ENCODE measurements at places on chromosomes 4 and X.

- no peak for DNase-seq
These were observed 113.0 kb downstream of the DHRSX start for GRCh38 chrX:2387614-2388239.

- DNase-seq = no peak
These were observed 45.5 kb upstream of the LCORL start for GRCh38 chr4:18067031-18067430.

DNA sequence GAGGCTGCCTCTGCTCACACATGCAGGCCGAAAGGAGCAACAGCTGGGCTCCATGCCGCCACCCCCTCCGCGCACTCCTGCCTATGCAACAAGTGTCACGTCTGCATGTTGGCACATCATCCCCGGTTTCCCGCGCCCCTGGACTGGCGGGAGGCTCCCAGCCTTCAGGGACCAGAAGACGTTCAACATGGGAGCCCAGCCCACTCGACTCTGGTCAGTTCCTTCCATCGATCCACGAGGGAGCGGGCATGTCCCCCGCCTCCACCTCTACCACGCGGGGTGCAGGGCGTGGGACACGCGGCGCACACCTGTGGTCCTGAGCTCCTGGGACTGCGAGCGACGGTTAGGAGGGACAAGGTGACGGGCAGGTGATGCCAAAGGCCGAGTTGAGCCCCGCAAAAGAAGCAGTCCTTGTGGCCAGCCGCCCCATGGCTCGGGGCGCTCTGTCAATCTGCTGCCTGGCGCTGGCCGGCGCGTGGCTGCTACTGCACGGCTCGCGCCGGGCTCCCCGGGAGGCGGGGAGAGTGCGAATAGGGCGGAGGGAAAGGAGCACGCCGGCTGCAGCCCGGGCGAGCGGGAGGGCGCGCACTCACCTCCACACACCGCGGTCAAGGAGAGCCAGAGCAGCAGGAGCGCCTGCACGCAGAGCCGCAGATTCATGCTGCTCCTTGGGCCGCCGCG is 645 bp downstream of the APLN start:
- peak; percentile 28 for DNase-seq

- DNase-seq = no peak
These were observed 464.5 kb downstream of the BCOR start for GRCh38 chrX:39633293-39633692.

- DNase-seq = no peak
These were observed 58.6 kb upstream of the ADRA2C start for GRCh38 chr4:3707423-3708102.

DNA sequence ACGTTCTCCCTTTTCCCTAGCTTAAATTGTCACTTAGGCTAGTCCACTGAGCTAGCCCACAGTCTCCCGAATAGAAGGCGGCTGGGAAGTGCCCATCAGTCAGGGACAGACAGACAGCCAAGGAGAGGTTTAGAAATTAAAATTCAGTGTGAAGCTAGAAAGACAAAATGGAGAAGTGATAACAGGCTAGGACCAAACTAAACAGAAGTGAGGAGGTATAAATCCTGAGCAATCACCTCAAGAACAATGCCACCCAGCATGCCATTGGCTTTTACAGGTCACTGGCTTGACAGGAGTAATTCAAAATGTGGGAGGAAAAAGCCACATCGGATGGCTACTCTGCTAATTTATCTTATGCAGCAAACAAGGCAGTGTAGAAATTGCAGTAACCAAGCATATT is 138.9 kb downstream of the MAPK10 start:
- DNase-seq = no peak

DNA sequence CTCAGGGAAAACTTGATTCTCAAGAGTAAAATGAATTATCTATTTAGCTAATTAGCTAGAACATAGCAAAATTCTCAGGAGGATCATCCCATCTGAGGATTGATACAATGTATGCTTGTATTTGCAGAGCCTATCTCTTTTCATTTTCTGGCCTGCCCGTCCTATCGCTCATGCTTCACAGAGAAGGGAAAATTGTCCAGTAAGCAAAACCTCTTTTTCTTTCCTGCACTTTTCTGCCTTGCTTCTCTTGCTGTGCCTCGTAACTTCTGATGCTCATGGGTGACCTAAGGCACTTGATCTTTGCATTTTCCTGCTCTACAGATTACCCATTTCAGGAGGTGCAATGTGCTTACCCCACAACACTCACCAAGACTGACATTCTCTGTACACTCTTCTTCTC is 88.1 kb downstream of the GBA3 start:
- DNase-seq = no peak

- no peak for DNase-seq
These were observed 99.8 kb downstream of the PTCHD1 start for GRCh38 chrX:23434356-23434884.

DNA sequence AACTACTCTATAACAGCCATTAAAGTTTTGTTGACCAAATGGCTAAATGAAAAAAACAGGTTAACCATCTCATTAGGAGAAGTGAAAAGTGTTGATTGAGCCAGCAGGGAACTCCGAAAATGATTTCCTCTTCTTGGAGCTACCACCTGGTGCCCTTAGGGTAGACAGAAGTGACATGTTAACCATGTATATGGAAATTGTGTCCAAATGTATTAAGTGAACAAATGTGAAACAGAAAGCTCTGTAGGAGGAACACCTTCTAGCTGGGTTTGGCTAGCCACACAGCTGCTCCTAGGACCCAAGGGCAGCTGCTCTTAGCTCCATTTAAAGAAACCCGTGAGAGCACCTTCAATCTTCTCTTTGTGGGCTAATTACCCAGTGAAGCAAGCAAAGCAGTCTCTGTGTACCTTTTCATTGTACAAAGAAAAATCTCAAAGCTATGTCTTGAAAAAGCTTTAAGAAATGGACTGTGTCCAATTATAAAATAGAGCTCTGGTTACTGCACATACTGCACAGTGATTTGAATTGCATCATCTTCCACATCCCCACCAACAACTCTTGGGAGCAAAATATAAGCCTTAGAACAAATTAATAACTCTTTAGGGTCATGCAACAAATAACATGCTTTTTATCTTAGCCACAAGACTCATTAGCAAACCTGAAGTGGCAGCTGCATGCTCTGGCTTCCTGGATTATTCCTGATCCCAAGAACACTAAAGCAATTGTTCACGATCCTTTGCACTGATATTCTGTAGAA is 59.2 kb upstream of the PARM1 start:
- DNase-seq = peak; percentile 11

GRCh38 chr4:111303806-111304205 is 680.9 kb upstream of the PITX2 start:
- no peak for DNase-seq

- no peak for DNase-seq
These were observed 34.3 kb downstream of the PNMA5 start for GRCh38 chrX:152959626-152960025.

DNA sequence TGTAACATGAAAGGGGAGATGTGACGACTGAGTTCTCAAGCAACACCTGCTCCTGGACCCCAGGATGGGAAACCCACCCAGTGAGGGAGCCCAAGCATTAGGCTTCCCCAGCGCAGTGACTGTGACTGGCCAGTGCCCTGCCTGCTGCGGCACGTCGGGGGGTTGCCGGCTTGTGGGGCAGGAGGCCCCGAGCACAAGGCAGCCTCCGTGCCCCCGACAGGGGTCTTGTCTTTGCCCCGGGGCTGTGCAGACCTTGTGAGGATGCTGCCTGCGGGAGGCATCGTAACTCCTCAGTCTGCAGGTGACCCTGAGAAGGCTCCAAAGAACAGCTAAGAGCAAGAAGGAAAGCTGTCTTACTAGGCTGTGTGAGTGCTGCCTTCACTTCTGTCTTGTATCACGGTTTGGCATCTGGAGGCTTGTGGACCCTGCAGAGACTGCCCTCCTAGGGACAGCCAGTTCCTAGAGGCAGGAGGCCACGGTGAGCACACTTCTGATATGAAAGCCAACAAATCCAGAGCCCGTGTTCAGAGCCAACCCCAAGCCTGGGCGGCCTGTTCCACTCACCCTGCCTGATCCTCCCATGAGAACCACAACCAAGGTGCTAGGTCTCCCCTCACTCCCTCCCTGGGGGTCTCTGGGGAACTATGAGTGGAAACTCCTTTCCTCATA is 47.7 kb downstream of the FGFRL1 start:
- no peak for DNase-seq

DNA sequence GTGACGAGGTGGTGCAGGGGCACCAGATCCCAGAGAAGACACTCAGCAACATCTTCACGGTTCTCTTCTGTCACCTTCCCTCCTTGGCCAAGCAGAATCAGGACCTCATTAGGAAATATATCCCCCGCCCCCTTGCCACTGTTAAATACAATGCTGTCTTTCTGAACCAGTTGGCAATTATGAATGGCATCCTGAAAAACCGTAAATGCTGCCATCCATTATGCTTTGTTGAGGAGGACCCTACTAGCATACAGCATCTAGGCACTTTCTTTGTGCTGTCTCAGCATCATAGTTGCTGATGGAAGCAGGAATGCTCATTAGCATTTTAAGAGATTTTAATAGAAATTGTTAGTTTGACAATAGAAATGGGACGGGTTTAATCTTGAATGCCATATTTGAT is 138.5 kb downstream of the DCLK2 start:
- DNase-seq = no peak

- DNase-seq = no peak
These were observed 88.9 kb downstream of the RPS6KA6 start for GRCh38 chrX:84099120-84099519.

DNA sequence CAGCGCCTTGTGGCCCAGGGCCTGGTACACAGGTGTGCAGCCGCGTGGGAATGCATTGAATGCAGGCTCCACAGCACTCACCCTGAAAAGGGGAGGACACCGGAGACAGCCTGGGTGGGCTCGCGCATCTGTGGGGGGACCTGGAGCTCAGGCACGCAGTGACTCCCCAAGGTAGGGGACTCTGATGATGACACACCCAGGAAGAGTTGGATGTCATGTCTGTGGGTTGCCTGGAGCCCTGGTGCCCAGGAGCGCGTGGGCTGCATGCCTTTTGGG is 32.7 kb upstream of the HTRA3 start:
- DNase-seq = no peak

- no peak for DNase-seq
These were observed 267.5 kb downstream of the FAT4 start for GRCh38 chr4:125582302-125582701.

- DNase-seq = no peak
These were observed 121.0 kb upstream of the STOX2 start for GRCh38 chr4:183783991-183784553.

DNA sequence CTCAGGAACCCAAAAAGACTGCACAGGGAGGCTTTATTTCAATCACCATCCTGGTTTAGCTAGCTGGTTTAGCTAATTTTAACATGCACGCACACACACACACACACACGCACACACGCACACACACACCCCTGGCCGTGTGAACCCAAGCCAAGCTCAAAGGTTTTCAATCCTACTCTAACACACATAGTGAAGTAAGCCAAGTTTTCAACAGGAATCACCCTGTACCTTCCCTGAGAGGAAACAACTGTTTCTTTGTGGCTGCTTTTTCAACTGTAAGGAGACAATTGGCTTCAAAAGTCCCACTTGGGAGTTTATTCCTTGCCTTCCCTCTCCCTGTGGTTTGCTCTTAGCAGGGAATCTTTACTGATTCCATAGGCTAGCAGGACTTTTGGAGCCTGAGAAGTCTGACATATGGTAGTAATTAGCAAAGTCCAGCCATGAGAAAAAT is 98.9 kb upstream of the BMP3 start:
- no peak for DNase-seq

GRCh38 chr4:122172266-122172665 is 20.1 kb downstream of the BLTP1 start:
- no peak for DNase-seq

- DNase-seq = no peak
These were observed 93.5 kb upstream of the ADAD1 start for GRCh38 chr4:122285285-122285684.

DNA sequence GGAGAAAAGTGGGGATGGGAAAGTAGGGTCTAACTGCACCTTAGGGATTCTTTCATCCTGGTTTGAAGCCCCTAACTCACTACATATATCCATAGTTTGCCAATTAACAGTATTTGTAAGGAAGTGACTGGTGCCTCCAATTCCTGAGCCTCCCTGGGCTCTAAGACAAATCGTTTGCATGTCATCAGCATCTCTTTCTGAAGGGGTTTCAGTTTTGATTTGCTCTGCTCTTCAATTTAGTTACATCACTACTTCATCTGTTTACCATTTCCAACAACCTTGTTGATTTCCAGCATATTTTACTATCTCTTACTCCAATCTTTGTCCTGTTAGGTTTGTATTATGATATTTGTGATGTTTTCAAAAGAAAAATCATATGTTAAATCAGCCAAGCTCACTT is 15.5 kb upstream of the DDX60 start:
- DNase-seq = no peak

- DNase-seq = no peak
These were observed 18.5 kb downstream of the LAP3 start for GRCh38 chr4:17595471-17596005.

DNA sequence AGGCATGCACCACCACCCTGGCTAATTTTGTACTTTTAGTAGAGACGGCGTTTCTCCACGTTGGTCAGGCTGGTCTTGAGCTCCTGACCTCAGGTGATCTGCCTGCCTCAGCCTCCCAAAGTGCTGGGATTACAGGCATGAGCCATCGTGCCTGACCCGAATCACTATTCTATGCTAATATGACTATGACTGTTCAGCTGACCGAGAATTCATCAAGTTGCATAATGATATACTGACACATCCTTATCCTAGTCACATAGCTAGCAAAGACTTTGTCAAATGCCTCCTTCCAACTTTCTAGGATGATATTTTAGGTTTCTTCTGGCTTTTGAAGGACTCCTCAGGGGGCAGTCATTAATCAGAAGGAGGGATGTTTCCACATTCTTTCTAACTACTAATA is 4.8 kb upstream of the GPM6B start:
- no peak for DNase-seq

All from right kidney (tissue), 9 donors.